Activated naive CD4-positive, alpha-beta T cell treated with anti-CD3 and anti-CD28 coated beads, Interleukin-2, amount 10 ng/mL, durations not matched to agents 5 hours and 36 hours (primary cell): ENCODE measurements at places on chromosomes 2 and 18. TPM values are rescaled to one million over a fixed set of nuclear protein-coding genes. Genes with fewer than 3 reads are reported as not detected.

Gene FEV
- total RNA-seq: not detected

Gene FABP1
- not detected for total RNA-seq

Gene TP53I3
- total RNA-seq: 3.1 TPM

Gene MGAT4A
- total RNA-seq: 92.9 TPM

Gene LBX2
- 0.35 TPM for total RNA-seq

Gene RTP5
- not detected for total RNA-seq

Gene DLX1
- total RNA-seq: not detected

Gene ATG9A
- total RNA-seq: 50.3 TPM

Gene TNFAIP6
- total RNA-seq: not detected

Gene MMADHC
- 90.5 TPM for total RNA-seq

Gene AGXT
- total RNA-seq: not detected

Gene ALLC
- total RNA-seq: not detected

Gene FAM110C
- total RNA-seq: 0.30 TPM

Gene SERPINB2
- not detected for total RNA-seq
